ENCODE measurements at places on chromosomes 3 and 15.

DNA sequence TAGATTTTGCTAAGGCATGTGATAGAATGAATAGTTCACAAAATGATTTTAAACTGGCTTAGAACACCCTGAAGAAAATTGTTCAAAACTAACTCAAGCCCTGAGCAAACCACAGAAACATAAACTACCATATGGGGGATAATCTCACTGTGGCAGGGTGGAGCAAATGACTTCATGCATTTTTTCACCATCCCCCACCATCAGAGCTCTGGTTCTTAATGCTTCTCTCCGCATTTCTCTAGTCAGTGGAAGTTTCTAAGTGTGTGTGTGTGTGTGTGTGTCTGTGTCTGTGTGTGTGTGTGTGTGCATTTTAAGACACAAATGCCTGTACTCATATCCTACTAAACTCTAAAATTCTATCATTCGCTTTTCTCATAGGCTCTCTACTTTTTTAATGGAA lies 107.1 kb upstream of the PHLDB2 start:
- no peak for DNase-seq

GRCh38 chr3:37836589-37836988 lies 25.1 kb upstream of the CTDSPL start:
- DNase-seq, result no peak

GRCh38 chr3:127682561-127682960 lies 9.8 kb downstream of the ABTB1 start:
- no peak for DNase-seq

GRCh38 chr15:61393949-61394348 lies 164.8 kb upstream of the RORA start:
- DNase-seq, result no peak

DNA sequence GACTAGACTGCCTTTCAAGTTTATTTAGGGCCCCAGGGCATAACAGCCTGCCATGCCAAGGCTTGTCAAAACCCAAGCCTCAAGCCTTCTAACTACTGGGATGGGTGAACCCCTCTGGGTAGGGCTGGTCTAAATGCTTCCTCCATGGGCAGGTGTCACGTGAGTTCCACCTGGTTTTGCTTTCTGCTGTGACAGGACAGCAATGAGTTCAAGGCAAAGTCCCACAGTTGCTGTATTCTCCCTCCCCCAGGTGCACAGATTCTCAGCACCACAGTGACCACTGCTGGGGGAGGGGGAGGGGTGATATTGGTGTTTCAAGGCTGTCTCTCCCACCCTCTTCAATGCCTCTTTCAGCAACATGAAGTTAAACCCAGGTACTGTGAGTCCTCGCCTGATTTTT lies 46.9 kb upstream of the UBE2Q2 start:
- no peak for DNase-seq

GRCh38 chr3:113743006-113743630 lies 2.9 kb downstream of the NAA50 start:
- DNase-seq, result no peak

- DNase-seq, result no peak
Measured at GRCh38 chr15:84661001-84661400, 3.0 kb upstream of the NMB start.

GRCh38 chr3:187833799-187834578 lies 88.7 kb upstream of the BCL6 start:
- DNase-seq, result no peak

- peak; percentile 18 for DNase-seq
Measured at GRCh38 chr3:170534227-170534626, 51.6 kb downstream of the SLC7A14 start.

GRCh38 chr3:123907720-123908119 lies 23.6 kb upstream of the MYLK start:
- DNase-seq, result no peak

DNA sequence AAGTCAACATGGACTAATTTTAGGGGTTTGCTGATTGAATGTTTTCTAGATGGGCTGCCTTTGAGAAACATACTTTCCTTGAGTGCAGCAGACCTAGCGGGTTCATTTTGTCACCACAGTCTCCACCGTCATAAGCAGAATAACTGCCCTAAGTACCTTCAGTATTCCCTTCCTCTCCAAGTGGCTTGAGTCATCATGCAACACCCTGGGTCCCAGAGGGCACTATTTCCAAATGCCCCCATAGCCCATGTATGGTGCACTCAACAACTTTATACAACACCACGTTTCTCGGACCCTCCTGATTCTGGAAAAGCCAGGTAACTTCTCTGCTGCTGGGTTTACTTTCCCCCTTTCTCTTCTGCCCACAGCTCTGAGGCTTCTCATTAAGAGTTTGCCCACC lies 151.3 kb upstream of the STRIT1 start:
- no peak for DNase-seq

GRCh38 chr3:128727996-128728395 lies 2.0 kb downstream of the RAB7A start:
- DNase-seq, result no peak

- DNase-seq, result no peak
Measured at GRCh38 chr15:85099195-85099803, 117.6 kb downstream of the PDE8A start.

- no peak for DNase-seq
Measured at GRCh38 chr3:171494457-171495109, 34.4 kb upstream of the TNIK start.

DNA sequence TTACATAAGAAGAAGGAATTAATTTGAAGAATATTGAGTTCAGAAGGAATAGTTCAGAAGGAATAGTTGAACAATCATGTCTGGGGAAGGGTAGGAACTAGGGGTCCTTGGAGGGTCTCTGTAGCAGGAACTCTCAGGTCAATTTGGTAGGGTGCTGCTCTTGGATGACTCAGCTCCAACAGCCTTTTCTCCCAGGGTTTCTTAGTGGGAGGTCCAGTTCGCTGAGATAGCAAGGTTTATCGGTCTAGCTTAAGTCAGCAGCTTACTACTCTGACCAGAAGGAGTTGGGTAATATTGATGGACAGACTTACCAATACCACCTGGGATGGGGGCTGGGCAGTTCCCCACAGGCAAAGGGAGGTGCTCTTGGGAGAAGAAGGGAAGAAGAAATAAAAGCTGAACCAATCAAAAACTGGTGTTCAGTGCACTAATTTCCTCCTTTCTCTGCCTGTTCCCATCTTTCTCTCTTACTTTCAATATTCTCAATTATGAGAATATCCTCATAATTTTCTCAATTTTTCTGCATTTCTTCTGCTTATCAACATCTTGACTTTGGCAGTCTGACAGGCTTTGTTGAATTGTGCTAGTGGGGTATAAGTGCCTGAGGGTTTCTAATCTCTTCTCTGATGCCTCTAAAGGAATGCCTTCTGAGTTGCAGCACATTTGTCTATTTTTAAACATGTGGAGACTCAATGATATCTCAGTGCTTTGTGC lies 14.4 kb upstream of the MITF start:
- DNase-seq, result no peak

DNA sequence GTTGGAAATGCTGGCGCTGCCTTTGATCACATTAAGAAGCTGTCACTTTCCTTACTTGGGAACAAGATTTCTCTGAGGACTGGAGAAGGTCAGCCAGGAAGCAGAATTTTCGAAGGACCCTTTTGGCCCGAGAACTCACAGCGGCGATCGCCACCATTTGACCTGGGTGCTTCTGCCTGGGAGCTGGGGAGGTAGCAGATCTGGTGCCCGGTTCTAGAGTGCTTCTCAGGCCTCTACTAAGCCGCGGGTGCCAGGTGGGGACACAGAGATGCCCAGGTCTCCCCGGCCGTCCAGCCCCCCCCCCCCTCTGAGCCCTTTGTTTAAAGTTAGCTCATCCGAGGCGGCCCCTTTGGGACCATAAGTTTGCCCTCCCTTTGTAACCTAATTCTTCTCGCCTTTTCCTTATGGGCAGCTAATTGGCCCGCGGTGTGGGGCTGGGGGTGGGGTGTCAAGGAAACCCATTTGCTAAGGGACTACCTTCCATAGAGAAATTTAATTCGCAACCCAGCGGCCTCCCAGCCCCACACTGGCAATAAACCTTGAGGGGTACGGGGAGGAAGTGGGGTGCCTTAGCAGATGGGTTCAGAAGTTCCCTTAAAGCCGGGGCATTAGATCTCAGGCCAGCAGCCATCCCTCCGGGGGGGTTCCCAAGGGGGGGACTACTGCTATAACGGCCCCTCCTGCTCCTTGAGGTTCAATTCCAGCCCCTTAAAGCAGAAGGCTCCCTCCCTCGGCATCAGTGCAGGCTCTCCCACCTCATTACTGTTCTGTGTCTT lies 1.9 kb downstream of the GATA2 start:
- no peak for DNase-seq

DNA sequence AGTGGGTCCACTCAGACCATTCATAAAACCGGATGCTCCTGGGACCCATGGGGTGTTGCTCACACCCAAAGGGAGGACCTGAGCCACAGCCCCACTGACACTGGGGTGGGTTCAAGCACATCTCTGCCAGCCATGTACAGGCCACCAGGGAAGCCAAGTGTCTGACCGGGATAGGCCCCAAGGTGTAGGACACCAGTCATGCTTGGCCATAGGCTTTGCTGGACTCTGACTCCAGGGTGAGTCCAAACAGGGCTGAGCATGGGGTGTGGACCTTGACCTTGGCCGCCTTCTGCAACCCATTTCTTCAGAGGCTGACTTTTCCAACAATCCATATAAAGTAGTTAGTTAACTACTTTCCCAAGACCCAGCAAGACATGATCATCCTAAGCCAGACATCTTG lies 31.4 kb upstream of the DUSP7 start:
- no peak for DNase-seq

DNA sequence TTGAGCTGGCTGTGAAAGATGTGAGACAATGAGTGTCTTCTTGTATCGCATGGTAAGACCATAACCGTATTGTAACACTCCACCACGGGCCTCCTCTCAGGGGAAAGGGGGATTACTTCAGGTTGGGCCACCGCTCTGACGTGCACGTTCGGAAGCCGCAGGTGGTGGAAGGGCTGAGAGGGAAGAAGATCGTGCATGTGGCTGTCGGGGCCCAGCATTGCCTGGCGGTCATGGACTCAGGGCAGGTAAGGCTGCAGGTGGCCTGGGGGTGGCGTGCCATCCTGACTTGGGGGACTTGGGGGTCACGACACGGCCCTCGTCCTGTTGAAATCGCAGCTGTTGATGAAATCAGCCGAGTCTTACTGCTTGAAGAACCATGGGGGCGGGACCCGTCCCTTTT lies 87.3 kb upstream of the FAN1 start:
- DNase-seq, result no peak

DNA sequence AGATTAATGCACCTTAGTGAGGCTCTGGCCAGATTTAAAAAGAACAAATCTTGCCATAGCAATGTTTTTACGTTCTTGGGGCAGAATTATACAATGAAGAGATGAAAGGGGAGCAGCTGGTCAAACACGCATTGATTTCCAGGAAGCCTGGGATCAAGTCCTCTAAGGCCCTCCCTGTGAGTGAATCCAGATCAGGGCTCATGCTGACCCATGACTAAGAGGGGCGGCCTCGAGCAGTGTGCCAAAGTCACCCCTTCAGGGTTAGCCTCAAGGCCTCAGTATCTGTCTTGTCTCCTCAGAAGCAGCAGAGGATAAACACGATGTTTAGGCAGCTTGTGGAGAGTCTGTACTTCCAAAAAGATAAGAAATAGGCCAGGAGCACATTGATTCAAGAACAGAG lies 9.3 kb upstream of the RBP1 start:
- DNase-seq, result no peak

- peak; percentile 32 for DNase-seq
Measured at GRCh38 chr3:46082849-46083248, 55.6 kb upstream of the XCR1 start.

GRCh38 chr3:41679374-41679773 lies 282.5 kb downstream of the ULK4 start:
- DNase-seq, result no peak

DNA sequence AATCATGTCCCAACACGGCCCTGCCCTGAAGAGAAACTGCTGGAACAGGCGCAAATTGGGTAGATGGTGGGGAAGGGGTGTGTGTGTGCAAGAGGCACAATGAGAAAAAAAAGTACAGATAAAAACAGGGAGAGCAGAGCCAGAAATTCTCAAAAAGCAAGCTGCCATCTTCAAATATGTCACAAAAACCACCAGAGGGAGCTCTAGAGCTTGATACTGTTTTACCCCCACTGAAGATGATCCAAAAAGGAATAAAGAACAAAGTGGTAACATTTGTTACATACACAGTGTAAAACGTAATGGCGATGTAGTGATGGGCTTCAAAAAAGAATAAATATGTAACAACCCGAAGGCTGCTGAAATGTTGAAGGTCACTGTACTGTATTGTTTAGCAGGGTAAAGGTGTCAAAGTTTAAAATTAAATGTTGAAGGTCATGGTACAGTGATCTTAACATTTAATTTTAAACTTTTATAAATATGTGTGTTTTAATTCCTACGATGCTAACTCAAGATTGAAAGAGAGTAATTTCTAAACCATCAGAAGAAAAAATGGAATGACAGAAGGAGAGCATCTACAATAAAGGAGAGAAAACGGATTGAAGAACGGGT lies 6.0 kb downstream of the SNRPA1 start:
- DNase-seq, result peak; percentile 23

DNA sequence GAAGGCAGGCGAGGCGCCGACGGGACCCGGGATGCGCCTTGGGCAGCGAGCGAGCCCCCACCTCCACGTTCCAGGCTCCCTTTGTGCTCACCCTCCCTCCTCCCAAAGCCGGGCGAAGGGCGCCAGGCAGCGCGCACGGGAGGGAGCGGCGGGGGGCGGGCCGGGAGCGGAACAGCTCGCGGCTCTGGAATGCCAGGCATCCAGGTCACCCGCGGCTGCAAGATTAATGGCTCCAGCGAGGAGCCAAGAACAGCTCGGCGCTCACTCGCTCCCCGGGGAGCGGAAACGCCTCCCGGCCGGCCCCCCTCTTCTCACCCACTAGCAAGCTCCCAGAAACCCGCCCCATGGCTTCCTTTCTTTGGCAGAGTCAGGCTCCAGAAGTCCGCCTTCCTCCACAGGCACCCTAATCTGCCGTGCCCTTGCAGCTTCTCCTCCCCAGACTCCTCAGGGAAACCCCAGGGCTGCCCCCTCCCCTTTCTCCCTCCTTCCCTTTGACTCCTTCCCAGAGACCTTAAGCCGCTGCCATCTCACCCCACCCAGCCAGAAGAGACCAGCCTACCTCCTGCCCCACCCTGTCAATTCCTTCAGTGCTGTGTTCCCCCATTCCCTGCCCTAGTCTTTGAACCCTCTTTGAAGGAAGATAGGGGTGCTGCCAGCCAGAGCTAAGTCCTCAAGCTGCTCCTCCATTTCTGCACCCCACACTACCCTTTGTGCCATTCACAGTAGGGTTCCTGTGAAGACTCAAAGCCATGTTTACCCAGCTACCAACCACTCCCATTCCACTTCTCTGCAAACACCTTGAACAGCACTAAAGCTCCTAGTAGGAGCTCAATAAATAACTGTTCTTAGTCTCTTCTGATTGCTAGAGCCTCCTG lies 9.9 kb downstream of the AMOTL2 start:
- peak; percentile 82 for DNase-seq

DNA sequence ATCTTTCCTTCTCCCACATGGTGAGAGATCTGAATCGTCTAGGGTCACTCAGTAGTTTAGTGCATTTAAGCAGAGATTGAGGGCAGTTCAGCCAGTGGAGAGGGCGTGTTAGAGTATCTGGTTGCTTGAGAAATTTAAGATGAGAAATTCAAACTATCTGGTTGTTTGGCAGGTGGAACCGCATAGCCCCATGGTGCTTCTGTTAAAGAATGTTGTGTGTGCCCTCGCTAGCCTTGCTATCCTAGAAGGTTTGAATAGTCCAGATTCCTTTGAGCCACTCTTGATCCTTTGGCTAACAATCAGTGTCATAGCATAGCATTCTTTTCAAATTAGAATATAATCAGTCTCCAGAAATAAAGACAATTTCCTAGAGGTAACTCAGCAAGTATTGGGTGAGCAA lies 32.1 kb downstream of the ABHD17C start:
- no peak for DNase-seq

GRCh38 chr3:45592830-45593707 lies 1.5 kb upstream of the LIMD1 start:
- DNase-seq, result no peak

GRCh38 chr15:63615935-63616334 lies 18.7 kb downstream of the FBXL22 start:
- peak; percentile 34 for DNase-seq
